Renal cortical epithelial cell (primary cell): ENCODE measurements at places on chromosomes 1 and 21. TPM values are rescaled to one million over a fixed set of nuclear protein-coding genes. Genes with fewer than 3 reads are reported as not detected.

HCRTR1 gene
- total RNA-seq: not detected in 2 replicates

RPE65 gene
- total RNA-seq: not detected in 2 replicates

GRCh38 chr1:229843627-229844238, 217.7 kb downstream of the URB2 start:
- peak; percentile 26 for DNase-seq

BGLAP gene
- total RNA-seq: 0.15 TPM in 1 of 2 replicates, not detected in the other

DNA sequence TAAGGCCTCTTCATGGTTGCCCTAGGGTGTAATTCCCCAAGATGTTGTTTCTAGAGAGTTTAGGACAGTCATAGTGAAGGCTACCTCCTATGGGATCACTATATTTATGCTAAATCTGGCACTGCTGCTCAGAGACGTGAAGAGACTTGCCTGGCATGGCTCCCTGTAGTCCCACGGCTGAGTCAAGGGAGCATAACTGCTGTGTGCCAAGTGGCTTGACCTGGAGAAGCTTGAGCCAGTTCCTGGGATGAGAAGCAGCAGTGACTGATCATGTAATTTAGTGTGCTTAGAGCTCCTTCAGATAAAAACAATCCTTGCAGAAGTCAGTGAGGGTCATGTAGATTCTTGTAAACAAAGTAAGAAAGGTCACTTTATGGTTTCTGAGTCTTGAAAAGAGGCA, 68.9 kb upstream of the TSPAN2 start:
- DNase-seq: peak; percentile 16

DNA sequence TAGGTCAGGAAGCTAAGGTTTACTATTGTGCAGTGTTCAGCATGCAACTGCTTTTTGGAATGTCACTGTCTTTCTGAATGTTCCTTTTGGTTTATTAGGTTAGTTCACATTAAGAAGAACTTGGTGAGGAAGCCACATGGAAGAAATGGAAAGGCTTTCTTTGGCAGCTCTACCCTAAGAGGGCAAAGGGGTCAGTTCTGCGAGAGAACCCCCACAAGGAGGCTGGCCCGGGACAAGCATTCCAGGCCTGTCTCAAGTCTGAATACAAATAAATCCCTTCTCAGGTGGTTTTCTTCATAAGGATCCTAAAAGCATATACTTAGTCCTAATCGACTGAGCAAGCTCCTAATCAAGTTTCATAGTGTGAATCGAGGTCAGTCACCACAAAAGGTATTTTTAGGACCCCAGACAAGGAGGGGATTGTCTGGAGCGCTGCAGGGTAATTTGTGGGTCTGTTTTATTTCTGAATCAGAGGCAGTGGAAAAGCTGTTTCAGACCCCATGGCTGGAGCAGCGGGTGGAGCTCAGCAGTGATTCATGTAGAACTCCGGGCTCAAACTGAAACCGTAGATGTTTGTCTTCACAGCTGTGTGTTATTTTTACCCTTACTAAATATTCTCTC, 63.3 kb downstream of the ERG start:
- peak; percentile 11 for DNase-seq

DNA sequence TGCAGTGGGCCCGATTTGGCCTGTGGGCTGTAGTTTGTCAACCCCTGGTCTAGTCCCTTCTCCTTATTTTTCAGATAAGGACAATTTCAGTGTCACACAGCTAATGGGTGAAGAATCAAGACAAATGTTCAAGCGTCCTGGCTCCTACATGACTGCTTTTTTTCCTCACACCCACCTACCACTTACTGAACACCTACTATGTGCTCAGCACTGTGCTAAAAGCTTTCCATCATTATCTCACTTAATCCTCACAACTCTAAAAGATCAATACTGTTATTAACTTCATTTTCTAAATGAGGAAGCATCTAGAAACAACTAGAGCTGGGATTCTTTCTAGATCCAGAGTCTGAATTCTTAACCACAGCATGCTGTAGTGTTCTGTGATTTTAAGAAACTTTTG, 68.5 kb upstream of the EFHD2 start:
- DNase-seq: no peak

SLC5A3 gene
- total RNA-seq: 13.9 and 65.8 TPM in 2 replicates

GRCh38 chr1:20187813-20188454, 1.6 kb upstream of the PLA2G2C start:
- DNase-seq: peak; percentile 38

GRCh38 chr1:29134695-29135028, 11.0 kb upstream of the TMEM200B start:
- DNase-seq: no peak

CACNA1E gene
- 0.35 TPM in 1 of 2 replicates, not detected in the other for total RNA-seq

HAO2 gene
- total RNA-seq: not detected in 2 replicates

DNA sequence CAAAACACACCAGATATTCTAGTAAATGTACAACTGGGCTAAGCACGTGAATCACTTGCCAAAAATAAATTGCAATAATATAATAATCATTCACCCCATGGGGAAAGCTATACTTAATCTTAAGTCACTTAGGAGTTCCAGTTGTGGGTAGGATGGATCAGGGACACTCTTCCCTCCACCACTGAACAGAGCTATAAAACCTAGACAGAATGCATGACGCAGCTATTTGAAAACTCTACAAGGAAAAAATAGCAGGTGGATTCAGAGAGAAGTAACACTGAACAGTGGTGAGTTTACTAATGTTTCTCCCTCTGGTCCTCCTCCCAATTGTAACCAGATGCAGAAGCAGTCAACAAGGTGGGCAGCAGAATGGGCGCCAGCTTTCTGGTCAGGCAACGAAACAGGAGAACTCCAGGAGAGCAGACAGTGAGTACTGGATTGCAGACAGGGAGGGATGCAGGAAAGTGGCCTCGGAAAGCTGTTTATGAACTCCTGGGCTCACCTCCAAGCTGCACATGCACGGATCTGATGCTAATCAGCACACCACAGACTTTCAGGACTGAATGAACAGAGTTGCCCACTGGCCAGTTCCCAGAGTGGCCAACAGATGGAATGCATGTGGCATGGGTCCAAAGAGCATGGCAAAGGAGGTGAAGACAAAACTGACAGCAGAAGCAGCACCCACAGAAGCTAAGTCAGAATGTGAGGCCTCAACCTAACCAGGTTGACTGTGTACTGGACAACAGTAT, 41.4 kb downstream of the TARBP1 start:
- DNase-seq: peak; percentile 53

DNA sequence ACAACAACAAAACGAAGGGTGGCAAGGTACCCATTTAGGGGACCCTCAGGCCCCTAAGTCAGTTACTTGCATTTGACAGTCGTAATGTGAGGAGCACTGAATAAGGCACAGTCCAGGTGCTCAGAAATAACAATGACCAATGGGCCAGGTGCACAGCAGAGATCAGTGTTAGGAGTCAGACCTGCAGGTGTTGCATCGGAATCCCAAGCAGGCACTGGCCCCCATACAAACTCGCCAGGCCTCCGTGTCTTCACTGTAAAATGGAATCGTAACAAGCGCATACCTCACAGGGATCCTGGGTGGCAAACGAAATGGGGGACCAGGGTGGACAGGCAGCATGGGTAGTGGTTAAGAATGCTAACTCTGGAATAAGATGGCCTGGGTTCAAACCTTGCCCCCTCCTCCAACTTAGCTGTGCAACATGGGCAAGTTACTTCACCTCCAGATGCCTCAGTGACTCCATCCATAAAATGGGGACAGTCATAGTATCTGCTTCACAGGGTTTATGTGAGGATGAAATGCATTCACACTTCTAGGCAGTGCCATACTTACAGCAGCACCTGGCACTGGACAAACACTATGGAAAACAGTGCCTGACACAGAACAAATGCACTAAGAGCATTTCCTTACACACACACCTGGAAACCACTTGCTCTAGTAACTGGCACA, 20.2 kb downstream of the RCAN1 start:
- no peak for DNase-seq

GRCh38 chr1:85617633-85618100, 37.1 kb downstream of the CCN1 start:
- DNase-seq: peak; percentile 70

KRTAP10-8 gene
- total RNA-seq: not detected in 2 replicates

- DNase-seq: peak; percentile 55
These were observed 77.9 kb downstream of the TENT5C start for GRCh38 chr1:117683571-117684285.

GRCh38 chr21:16162953-16163352, 433.2 kb downstream of the USP25 start:
- no peak for DNase-seq

- no peak for DNase-seq
These were observed 151.4 kb upstream of the C1orf105 start for GRCh38 chr1:172269084-172269483.

CD247 gene
- not detected in 2 replicates for total RNA-seq
